Endodermal cell (in vitro differentiated cells): ENCODE measurements at places on chromosomes 13 and 19. TPM values are rescaled to one million over a fixed set of nuclear protein-coding genes. Genes with fewer than 3 reads are reported as not detected.

SIGLEC5 gene
- not detected in 3 replicates for total RNA-seq

KLHL1 gene
- 0.15 to 0.25 TPM (median 0.23 TPM) in 3 replicates for total RNA-seq

DNA sequence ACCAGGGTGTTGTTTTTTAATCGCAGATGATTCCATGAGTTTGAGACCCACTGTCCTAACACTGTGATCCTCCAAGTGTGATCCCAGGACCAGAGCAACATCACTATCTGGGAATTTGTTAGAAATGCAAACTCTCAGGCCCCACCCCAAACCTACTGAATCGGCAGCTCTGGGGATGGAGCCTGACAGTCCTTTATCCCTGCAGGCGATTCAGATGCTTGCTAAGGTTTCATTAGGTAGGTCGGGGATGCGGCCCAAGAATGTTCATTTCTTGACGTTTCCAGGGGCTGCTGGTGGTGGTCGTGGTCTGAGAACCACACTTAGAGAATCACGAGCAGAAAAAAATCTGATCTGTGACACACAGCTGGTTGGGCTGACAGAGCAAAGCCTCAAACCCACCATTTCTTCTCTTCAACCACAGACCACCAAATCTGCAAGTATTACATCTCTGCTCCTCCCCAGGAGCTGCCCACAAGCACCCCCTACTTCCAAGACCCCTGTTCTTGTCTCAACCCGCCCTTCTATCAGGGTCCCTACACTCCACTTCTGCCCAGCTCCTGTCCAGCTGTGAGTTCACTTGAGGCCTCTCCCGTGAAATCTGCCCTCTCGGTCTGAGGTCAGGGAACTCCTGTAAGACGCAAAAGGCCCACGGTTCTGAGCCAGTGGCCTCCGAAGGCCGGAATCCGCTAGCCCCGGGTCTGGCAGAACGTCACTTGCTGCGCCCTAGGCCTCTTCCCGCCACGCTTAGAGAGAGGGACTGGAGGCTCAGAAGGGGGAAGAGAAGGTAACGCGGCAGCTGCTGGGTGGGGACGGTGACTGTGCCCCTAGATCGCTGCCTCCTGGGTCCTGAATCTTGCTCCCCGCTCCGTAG, 1.1 kb upstream of the FARP1 start:
- peak; percentile 83 for DNase-seq

NLRP11 gene
- total RNA-seq: not detected in 2 replicates

DNA sequence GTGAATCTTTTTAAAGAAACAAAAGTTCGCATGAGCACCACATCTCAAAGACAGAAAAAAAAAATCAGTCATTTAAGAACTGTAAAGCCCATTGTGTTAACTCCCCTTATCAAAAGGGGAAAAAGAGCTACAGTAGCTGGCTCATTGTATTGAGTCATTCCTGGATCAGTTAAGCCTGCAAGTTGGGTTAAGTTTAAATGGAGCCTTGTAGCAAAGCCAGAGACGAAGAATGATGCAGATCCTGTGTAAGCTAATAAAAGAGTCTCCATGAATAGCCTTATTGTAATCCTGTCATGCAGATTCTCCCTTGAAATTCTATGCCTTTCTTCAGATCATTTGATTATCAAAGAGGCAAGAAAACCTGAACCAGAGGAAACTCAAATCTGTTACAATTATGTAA, 83.8 kb downstream of the CRYL1 start:
- no peak for DNase-seq

- DNase-seq: no peak
These were observed 60.2 kb upstream of the KL start for GRCh38 chr13:32955881-32956594.

GRCh38 chr19:23673132-23673531, 13.9 kb downstream of the ZNF675 start:
- DNase-seq: no peak

- DNase-seq: no peak
These were observed 2.9 kb upstream of the DCUN1D2 start for GRCh38 chr13:113493315-113493951.

- DNase-seq: peak; percentile 83
These were observed 880 bp downstream of the SWSAP1 start for GRCh38 chr19:11375143-11375948.

RFPL4AL1 gene
- total RNA-seq: not detected in 2 replicates

DNA sequence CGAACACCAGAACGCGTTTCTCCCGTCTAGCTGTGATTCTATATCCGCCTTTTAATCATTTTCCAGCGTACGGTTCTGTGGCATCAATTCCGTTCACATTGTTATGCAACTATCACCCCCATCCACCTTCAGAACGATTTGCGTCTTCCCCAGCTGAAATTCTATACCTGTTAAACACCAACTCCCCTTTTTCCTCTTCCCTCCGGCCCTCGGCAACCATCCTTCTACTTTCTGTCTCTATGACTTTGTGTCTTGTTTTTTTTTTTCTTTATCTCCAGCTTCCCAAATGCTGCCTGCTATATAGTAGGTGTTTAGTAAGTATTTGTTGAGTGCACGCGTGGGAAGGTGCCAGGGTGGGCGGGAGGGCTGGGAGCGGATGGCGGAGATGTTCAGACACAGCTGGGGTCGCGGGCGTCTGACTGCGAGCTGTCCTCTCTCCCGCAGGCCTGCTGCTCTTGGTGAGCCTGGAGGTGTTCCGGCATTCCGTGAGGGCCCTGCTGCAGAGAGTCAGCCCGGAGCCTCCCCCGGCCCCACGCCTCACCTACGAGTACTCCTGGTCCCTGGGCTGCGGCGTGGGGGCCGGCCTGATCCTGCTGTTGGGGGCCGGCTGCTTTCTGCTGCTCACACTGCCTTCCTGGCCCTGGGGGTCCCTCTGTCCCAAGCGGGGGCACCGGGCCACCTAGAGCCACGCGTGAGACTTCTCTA, 20.2 kb downstream of the CACNG6 start:
- peak; percentile 76 for DNase-seq

DNA sequence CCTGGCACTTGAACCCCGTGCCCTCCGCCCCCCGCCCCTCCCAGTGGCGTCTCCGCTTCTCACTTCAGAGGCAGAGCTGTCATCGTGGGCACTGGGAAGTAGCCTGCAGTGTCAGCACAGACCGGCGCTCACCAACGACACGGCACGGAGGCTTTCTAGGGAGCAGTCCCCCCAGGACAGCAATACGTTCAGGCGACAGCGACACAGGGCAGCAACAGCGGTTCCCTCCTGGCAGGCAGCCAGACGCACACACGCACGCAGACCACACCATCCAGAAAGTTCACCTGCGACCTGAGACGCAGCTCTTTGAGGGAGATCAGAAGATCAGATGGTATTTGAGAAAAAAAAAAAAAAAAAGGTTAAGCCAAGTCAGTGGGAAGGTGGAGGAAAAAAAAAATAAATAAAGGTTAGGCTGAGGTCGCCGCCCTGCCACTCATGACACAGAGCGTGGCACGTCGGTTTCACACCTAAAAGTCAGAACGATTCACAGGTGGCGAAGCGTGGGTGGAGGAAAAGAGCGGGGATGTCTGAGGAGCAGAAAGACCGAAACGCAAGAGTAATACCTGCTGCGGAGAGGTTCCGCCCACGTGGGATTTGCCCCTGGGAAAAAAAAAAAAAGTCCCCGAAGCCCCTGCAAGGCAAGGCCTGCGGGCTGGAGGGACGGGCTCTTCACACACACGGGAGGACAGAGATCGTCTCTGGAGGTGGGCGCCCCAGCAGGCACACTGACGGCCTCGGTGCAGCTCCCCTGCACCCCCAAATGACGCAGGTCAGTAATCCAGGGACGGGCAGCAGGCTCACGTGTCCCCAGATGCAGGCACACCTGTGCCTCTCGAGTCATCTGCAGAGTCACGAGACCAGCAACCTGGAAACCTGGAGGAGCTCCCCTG, 94.5 kb downstream of the GNG7 start:
- DNase-seq: no peak

- peak; percentile 30 for DNase-seq
These were observed 64.8 kb downstream of the SOX1 start for GRCh38 chr13:112131713-112132113.

DNA sequence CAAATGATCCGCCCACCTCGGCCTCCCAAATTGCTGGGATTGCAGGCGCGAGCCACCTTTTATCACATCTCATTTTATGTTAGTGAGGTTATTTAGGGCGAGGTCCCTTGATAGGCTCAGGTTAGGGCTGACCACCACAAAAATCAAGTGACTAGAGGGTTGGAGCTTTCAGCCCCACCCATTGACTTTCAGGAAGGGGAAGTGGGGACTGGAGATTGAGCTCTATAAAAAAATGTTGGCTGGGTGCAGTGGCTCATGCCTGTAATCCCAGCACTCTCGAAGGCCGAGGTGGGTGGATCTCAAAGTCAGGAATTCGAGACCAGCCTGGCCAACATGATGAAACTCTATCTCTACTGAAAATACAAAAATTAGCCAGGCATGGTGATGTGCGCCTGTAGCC, 20.1 kb downstream of the FPR3 start:
- no peak for DNase-seq
